ENCODE measurements at places on chromosomes 7 and 10.

GRCh38 chr10:93461807-93462178 lies 20.3 kb downstream of the MYOF start:
- no peak for DNase-seq

DNA sequence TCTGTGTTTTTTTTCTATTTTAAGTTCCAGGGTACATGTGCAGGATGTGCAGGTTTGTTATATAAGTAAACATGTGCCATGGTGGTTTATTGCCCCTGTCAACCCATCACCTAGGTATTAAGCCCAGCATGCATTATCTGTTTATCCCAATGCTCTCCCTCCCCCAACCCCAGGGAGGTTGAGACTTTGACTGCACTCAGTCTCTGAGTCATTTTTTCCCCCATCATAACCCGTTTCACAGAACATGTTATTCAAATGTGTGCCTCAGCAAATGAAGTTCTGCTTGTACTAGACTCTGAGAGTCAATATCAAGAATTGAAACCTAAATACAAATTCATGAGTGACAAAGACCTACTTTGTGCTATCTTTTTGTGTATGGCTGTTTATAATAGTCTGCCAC lies 70.0 kb upstream of the CYP26C1 start:
- DNase-seq, result no peak

- DNase-seq, result no peak
Observed at GRCh38 chr7:45580053-45580872, 6.1 kb downstream of the ADCY1 start.

DNA sequence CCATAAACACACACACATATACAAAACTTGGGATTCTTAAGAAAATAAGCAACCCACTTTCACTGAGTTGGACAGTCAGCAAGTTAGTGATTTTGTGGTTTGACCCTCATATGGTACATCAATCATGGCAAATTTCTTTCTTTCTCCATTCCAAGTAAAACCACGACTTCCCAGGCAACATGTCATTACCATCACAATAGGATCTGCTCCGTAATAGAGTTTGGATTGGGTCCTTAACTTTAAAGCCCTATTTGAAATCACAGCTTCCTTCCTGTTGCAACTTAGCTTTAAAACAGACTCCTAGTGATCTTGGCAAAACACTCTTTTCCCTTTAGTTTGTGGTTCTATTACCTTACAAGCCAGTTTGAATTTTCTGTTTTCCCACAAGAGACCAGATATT lies 483.6 kb downstream of the INHBA start:
- DNase-seq, result no peak

Data from NCI-H460 (cell line).